Bronchial epithelial cell (primary cell): ENCODE measurements at places on chromosomes 6 and 20.

DNA sequence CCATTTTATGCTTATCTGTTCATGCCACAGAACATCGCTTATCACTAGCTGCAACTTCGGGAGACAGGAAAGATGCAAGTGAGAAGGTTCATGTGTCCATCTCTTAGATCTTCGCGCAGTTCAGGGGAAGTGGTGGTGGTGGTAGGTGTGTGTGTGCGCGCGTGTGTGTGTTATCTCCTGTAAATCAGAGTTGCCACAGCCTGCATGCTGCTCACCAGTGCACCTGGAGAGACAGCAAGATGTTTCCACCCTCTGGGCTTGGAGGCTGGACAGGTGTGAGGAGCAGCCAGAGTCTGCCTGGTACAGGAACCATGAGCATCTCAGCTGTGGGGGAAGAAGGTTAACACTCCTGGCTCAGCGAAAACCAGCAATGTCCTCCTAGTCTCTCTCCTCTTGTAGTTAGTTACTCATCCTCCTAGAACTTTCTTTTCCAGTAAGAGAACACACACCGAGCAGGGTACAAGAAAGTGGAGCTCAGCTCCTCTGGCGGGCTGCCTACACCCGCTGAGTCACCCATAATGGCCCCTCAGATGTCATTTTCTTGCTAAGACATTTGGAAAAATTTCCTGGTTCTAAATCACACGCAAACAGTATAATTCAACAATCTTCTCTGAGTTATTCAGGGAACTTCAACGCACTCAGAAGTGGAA lies 5.1 kb upstream of the TUBB1 start:
- no peak for DNase-seq

GRCh38 chr6:17710331-17710730 lies 3.6 kb upstream of the NUP153 start:
- peak; percentile 24 for DNase-seq

DNA sequence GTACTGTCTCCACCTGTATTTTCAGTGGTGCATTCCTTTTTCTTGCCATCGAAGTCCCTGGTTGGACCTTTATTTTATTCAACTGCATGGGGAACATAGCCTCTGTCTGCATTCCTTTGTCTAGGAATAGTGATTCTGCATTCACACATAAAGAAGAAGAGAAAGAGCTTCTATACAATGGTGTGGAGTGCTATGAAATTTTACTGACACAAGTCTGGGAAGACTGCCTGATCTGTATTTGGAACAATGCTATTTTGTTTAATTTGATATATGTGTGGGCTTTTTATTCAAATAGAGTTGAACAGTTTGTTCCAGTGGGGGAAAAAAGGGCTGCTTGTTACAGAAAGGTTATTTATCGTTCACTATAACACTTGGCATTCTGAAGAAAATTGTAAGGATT lies 375.7 kb upstream of the POU3F2 start:
- no peak for DNase-seq

- peak; percentile 97 for DNase-seq
Observed at GRCh38 chr6:125598422-125598821, 151.0 kb upstream of the HEY2 start.

DNA sequence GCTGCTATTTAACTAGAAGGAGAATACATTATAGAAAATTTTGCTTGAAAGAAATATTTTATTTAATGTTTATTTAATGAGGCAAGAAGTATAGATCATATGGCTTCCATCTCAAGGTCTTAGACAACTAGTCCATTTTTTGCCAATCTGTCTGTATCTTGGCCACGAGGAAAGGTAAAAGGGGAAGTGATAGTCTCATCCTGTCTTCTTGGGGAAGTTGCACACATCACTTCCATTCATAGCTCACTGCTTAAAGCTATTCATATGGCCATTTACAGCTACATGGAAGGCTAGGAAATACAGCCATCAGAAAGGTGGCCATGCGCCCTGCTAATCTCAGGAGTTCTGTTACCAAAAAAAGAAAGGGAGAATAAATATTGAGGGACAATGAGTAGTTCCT lies 50.8 kb downstream of the METTL24 start:
- no peak for DNase-seq

DNA sequence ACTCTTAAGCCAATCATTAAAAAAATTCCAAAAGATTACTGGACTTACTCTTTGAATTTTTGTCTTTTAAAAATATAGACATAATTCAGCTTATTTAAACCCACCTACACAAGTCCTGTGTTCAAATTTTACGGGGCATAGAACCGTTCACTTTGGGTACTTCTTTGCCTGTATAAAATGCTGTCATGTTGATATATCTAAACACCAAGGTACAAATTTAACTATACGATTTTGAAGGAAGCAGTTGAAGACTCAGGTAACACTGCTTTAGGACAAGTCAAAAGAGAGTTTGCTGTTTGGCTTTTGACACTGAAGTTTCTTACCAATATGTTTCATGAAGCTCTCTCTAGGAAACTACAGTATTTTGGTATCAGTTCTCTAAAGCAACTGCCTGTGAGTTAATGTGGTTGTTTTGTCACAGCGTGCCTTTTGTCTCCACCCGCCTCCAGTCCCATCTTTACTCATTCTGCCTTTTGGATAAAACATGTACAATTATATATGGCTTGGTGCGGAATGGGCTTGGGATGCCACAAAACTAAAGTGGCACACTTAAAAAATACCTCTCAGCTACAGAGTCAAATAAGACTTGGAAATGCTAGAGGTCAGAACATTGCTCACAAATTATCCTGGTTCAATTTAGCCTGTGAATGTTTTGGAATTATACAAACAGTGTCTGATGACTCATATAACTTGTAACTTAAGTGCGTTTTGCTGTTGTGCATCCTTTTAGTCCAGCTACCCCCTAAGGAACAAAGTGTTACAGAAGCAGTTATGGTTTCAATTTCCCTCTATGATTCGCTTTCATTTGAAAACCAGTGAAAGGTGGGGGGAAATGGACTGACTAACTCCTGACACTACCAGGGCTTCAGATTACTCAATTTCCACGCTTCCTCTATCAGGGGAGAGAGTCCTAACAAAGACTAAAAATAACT lies 38.7 kb downstream of the RGS17 start:
- peak; percentile 93 for DNase-seq
